ENCODE measurements at places on chromosomes 6 and 20. TPM values are rescaled to one million over a fixed set of nuclear protein-coding genes. Genes with fewer than 3 reads are reported as not detected.

The VGLL2 gene
- not detected for total RNA-seq

The GCNT2 gene
- 21.4 TPM for total RNA-seq

The VWA7 gene
- 24.7 TPM for total RNA-seq

The ENPP4 gene
- 7.5 TPM for total RNA-seq

The CYP39A1 gene
- total RNA-seq: 4.3 TPM

The KHDC1L gene
- total RNA-seq: not detected

The C20orf141 gene
- total RNA-seq: not detected

The CMTR1 gene
- 53.3 TPM for total RNA-seq

The TMEM244 gene
- total RNA-seq: not detected

The SLC22A1 gene
- 0.42 TPM for total RNA-seq

The PHF20 gene
- 42.0 TPM for total RNA-seq

The GFOD1 gene
- 16.2 TPM for total RNA-seq

The KIAA0408 gene
- 0.27 TPM for total RNA-seq

The EEF1A2 gene
- total RNA-seq: 1,067 TPM

The CALHM6 gene
- not detected for total RNA-seq

The MUC22 gene
- total RNA-seq: not detected

The SLC25A27 gene
- 18.6 TPM for total RNA-seq

The BTN1A1 gene
- not detected for total RNA-seq

The CDH4 gene
- total RNA-seq: 0.80 TPM

The DSTN gene
- total RNA-seq: 231 TPM

The TREM1 gene
- total RNA-seq: not detected

The ULBP2 gene
- not detected for total RNA-seq

The HLA-DQA2 gene
- total RNA-seq: not detected

The BPIFA1 gene
- not detected for total RNA-seq

The HLA-E gene
- total RNA-seq: 39.2 TPM

The KCNG1 gene
- total RNA-seq: 129 TPM

The RSPO3 gene
- 53.9 TPM for total RNA-seq

The CCM2L gene
- total RNA-seq: 0.69 TPM

The PPP2R5D gene
- total RNA-seq: 58.2 TPM

The NNAT gene
- total RNA-seq: 3.6 TPM

The EEF1A1 gene
- 7,643 TPM for total RNA-seq

The FRK gene
- 0.60 TPM for total RNA-seq

The GJA1 gene
- 6.8 TPM for total RNA-seq

All from cardiac muscle cell (in vitro differentiated cells and primary cell).